ENCODE measurements at places on chromosomes 1 and 21.
A peak's percentile ranks its signal among the peaks of the same experiment; 100 is the strongest.

GRCh38 chr1:186943891-186944686, 115.3 kb downstream of the PLA2G4A start:
- DNase-seq, result no peak

- no peak for DNase-seq
These were observed 182.4 kb downstream of the MIS18A start for GRCh38 chr21:32096411-32096810.

DNA sequence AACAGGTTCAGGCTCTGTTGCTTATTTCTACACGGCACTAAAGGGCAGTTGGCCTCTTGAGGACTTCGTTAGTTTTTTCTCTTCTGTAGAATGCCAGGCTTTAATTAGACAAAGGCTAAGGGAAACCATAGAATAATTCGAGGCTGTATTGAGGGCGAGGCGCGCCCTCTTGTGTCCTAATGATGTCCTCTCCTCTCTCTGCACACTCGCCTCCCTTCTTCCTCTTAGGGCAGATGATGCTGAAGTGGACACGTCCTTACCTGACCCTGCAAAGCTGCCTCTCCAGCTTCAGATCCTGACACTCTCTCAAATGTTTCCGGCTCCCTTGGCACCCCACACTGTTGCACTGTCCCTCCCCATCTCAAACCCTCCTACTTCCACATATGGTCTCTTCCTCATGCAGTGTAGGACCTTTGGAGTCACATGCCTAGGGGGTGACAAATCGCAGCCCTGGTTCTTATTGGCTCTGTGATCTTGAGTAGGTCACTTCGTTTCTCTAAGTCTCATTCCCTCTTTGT, 1.9 kb upstream of the ZSCAN20 start:
- DNase-seq, result no peak

- no peak for DNase-seq
These were observed 898 bp downstream of the C1orf174 start for GRCh38 chr1:3898994-3899753.

- no peak for DNase-seq
These were observed 705.3 kb upstream of the CHRM3 start for GRCh38 chr1:238681021-238681420.

- no peak for DNase-seq
These were observed 22.7 kb upstream of the FMN2 start for GRCh38 chr1:240068961-240069360.

GRCh38 chr1:187471555-187471954, 642.8 kb downstream of the PLA2G4A start:
- no peak for DNase-seq

- DNase-seq, result no peak
These were observed 14.3 kb upstream of the ZNF326 start for GRCh38 chr1:89980605-89981004.

DNA sequence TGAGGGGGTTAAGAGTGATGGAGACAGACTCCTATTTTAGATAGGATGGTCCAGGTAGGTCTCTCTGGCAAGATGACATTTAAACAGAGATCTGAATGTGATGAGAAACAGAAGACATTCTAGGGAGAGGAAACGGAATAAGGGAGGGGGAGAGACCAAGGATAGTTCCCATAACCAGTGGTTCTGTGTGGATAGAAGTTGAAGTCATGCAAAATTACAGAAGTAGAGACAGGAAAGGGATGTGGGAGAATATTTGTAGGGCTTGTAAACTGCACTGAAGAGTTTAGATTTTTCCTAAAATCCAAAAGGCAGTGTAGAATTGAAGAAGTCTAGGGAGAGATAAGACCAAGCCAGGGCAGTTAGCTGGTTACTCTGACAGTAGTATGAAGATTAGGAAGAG, 200.6 kb downstream of the GRIK1 start:
- no peak for DNase-seq

GRCh38 chr1:217196616-217197015, 434.3 kb downstream of the GPATCH2 start:
- DNase-seq, result no peak

- no peak for DNase-seq
These were observed 10.7 kb upstream of the GRHL3 start for GRCh38 chr1:24308365-24309015.

GRCh38 chr1:115839029-115839678, 1.8 kb downstream of the NHLH2 start:
- no peak for DNase-seq

- DNase-seq, result no peak
These were observed 50.9 kb downstream of the SLC37A1 start for GRCh38 chr21:42564561-42564971.

- DNase-seq, result no peak
These were observed 463.9 kb upstream of the PROX1 start for GRCh38 chr1:213523781-213524398.

GRCh38 chr1:153430166-153430553, 13.8 kb downstream of the S100A7A start:
- no peak for DNase-seq

GRCh38 chr1:62891956-62892562, 108.1 kb downstream of the ATG4C start:
- no peak for DNase-seq

DNA sequence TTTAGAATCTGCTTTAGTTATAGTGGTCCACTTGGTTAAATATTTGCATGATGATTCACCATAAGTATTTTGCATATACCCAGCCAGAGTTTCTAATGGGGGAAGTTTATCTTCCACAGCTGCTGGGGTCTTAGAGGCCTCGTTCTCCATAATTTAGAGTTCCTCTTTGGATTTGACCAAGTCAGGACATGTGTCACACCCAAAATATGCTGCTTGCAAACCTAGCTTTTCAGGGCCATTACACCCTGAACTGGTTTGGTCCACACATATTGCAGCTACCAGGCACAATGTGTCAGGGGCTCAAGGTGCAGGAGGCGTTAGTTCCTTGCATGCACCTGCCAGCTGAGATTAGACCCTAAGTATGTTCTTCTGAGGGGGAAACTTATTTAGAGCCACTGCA, 17.1 kb upstream of the FMO4 start:
- no peak for DNase-seq

- DNase-seq, result no peak
These were observed 9.1 kb upstream of the PADI2 start for GRCh38 chr1:17128361-17128760.

DNA sequence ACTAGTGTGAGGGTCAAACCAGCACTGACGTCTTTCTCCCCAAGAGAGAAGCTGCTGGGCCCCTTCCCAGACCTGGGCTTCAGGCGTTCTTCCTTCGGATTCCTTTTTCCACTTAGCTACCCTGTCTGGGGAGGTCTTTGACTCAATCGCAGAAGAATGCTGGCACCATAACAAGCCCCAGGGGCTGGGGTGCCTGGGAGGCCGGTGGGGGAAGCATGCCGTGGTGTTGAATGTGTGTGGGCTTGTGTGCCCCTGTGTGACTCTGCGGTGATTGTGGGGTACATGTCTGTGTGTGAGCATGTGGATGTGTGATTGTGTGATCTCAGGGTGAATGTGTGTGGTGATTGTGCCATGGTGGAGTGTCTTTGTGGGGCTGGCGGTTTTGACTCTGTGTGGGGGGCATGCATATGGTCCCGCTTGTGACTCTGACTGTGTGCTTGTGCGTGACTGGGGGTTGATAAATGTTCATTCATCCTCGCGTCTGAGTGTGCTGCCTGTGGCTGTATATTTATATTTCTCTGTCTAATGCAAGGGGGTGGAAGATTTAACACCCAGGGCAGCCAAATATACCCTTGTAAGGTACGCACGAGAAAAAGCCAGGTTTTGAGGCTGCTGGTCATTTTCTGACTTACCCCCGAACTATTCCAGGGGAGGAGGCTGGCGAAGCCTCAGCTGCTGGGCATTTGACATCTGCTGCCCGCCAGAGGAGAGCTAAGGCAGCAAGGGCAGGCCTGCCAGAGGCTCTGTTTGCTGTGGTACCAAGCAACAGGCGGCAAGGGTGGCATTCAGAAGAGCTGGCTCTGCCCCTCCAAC, 1.1 kb upstream of the SYNC start:
- DNase-seq, result no peak

DNA sequence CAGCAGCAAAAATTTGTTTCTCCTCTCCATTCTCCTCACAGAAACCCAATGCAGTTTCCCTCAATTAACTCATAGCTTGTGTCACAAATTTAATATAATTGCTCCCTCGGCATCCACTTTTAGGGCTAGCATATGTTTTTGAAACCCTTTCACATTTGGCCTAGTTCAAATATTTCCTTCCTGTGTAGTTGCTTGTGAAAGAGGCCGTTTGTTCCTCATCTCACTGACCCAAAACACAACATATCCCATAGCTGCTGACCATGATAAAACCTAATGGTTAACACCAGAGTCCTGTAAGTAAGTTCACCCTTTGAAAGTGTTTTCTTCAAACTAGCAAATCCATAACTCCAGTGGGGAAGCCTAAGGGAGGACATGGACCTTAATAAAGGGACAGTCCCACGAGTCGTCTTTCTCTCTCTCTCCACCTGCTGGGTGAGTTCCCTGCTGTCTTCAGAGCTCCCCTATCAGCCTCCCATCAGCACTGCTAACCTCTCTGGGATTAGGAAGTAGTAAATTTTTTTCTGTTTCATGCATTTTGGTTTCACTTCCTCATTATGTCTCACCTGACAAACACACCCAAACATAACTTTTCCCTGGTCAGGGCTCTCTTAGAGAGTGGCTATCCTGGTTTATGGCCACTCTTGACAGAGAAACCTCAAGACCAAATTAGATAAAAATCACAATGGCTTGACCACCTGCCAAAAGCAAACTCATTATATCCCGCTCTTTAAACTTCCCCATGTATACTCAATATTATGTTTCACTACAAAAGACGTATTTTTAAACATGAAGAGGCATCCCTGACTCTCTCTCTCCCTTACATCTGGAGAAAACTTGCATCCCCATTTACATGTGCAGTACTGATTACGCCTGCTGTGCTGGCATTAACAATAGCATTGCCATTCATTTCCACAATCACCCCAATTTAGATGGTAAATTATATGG, 177.7 kb upstream of the HP1BP3 start:
- peak; percentile 63 for DNase-seq

GRCh38 chr1:184959626-184960025, 14.7 kb downstream of the NIBAN1 start:
- no peak for DNase-seq

GRCh38 chr1:12420171-12420570, 190.3 kb downstream of the VPS13D start:
- no peak for DNase-seq

DNA sequence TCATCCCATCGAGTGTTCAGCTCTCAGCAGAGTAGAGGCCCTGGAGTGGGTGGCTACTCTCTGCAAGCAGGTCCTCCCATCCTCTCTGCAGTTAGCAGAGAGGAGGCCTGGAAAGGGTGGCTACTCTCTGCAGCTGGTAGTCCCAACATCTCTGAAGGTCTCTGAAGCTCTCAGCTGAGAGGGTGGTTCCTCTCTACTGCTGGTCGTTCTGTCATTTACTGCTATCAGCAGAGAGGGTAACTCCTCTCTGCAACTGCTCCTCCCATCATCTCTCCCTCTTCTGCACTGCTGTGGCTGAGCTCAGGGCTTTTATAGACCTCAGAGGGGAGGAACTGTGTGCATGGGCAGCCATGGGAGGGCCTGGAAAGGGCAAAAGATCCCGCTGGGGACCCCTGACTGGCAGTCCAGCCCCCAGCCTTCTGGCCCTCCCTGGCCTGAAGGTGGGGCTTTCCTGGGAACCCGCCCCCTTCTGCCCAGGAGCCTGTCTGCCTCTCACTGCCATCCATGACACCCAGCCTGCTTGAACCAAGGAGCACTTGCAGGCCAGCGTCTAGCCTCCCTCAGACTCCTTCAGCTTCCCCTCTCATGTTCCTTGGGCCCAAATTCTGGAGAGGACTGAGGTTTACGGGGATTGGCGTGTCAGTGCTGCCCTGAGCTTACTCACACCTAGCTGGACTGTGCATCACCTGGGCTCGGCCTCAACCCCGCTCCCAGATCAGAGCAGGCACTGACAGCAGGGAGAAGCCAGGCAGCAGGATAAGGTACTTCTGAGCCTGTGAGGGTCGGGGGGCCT, 898.3 kb upstream of the NEGR1 start:
- no peak for DNase-seq

DNA sequence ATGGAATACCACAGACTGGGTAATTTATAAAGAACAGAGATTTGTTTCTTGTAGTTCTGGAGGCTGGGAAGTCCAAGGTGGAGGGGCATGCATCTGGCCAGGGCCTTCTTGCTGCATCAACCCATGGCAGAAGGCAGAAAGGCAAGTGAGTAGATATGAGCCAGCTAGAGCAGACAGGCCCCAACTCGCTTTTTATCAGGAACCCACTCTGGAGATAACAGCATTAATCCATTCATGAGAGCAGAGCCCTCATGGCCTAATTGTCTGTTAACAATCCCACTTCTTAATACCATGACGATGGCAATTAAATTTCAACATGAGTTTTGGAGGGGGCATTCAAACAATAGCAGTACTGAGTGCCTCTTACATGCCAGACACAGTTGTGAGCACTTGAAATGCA, 87.2 kb upstream of the SOX13 start:
- no peak for DNase-seq

GRCh38 chr1:194755241-194755994, 1569.0 kb upstream of the B3GALT2 start:
- no peak for DNase-seq

GRCh38 chr1:203937678-203938330, 76.4 kb downstream of the SNRPE start:
- no peak for DNase-seq

DNA sequence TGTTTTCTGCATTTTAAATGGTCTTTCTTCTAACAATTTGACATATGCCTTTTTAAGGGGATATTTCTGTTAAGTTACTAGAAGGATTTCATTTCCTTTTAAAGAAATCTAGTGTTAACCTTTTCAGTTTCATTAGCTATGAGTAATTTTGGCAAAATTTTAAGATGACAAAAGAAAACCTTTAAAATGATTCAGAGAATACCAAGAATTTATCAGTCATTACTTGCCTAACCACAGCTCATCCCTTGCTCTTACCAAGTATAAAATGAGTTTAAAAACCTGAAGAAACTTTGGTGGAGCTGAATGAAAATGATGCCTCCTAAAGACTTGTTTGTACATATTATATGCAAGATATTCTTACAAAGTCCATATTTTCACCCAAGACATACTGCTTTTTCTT, 101.7 kb downstream of the NEK7 start:
- DNase-seq, result peak; percentile 26

GRCh38 chr1:157653494-157653873, 47.1 kb downstream of the FCRL3 start:
- DNase-seq, result no peak

GRCh38 chr1:27570356-27570755, 33.6 kb downstream of the AHDC1 start:
- DNase-seq, result no peak

DNA sequence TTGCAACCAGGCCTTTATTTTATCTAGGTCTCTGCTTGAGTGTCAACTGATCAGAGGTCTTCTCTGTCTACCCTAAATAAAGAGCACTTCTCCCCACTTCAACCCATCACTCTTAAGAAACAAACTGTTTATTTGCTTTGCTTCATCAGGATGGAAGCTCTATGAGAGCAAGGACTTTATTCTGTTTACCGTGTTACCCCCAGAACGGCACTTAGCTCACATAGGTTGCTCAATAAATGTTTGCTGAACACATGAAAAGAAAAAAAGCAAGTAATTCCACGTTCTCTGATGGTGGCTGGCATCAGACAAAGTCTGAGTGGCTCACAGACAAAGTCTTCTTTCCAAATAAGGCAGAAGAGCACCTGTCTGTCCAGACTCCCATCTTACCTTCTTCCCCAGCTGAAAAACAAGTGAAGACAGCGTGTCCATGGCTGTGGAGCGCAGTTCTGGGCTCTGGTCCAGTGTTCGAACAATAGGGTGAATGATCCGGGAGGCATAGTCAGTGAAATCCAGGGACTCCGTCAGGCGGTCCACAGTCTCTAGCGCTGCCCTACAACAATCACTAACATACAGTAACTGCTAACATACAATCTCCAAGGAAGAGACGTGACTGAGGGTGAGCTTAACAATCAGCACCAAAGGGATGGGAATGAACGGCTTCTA, 22.9 kb downstream of the ANGPTL7 start:
- DNase-seq, result no peak

- no peak for DNase-seq
These were observed 10.6 kb downstream of the APCS start for GRCh38 chr1:159598196-159598595.
